ENCODE measurements at places on chromosomes 6 and 20.

- DNase-seq = no peak
Measured at GRCh38 chr6:31042806-31043205, 32.5 kb downstream of the MUC22 start.

GRCh38 chr6:44221291-44221960, 2.0 kb upstream of the SLC29A1 start:
- DNase-seq = peak; percentile 66

DNA sequence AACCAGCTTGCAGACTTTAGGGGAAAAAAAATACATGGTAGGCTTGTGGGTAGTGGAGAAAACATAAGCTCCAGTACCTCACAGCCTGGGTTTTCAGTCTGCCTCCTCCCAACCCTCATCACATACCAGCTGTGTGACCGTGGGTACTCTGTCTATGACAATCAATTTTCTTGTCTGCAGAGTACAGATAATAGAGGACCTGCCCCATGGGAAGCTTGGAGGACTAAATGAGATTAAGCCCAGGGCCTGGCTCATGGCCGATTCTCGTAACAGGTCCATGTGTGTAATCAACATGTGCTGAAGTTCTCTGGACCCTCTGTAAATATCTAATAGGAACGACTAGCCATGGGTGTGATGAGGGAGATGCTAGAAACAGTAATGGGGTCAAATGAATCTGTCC, 34.0 kb downstream of the NT5E start:
- no peak for DNase-seq

GRCh38 chr6:160792708-160793107, 90.7 kb downstream of the PLG start:
- no peak for DNase-seq

DNA sequence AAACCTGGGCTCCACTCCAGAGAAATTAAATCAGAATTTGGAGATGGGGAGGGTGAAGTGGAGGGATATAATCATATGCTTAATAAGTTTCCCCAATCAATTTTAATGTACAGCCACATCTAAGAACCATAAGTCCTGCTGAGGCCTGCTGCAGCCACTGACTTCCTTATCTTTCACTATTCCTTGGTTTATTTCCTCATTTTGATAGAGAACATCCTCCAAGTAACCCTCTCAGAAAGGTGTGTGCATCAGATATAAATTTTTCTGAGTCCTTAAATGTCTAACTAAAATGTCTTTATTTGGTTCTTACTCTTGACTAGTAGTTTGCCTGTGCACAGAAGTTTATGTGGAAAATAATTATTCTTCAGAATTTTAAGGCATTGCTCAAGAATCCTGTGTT, 23.7 kb upstream of the SIRT5 start:
- DNase-seq = no peak

- DNase-seq = no peak
Measured at GRCh38 chr20:54162378-54163009, 11.3 kb downstream of the CYP24A1 start.

GRCh38 chr20:23289249-23289648, 61.3 kb upstream of the NXT1 start:
- no peak for DNase-seq

DNA sequence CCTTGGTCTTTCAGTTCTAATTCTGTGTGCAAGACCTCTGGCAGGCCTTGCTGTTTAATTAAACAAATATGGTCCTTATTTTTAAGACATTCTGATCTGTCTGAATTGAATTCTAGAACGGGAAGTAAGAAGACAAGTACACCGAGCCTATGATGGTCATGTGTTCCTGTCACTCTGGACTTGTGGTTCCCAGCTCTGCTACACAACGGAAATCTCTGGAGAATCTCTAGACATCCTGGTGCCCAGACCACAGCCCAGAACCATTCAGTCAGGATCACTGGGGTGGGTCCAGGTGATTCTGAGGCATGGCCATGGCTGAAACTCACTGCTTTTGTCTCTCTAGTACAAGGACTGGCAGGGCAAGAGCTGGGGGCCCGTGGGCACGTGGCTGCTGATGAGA, 15.9 kb upstream of the KCNK16 start:
- no peak for DNase-seq

- no peak for DNase-seq
Measured at GRCh38 chr6:119129968-119130484, 51.6 kb upstream of the FAM184A start.

- no peak for DNase-seq
Measured at GRCh38 chr6:43078691-43079090, 2.6 kb downstream of the PTK7 start.

DNA sequence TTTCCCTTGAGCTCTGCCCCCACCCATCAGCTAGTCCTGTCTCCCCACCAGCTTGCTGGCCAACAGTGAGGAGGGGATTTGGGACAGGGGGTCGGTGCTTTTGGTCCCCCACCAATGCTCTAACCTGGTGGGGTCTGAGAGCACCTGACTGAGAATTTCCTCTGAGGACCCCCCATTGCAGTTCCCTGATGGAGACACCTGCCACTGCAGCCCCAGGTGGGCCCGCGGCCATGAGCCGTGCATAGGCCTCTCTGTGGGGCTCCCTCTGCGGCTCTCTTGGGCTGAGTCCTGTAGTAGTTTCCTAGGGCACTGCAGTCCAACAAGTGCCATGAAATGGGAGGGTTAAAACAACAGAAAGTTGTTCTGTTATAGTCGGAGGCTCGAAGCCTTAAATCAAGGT, 172.2 kb upstream of the SNX9 start:
- DNase-seq = no peak

DNA sequence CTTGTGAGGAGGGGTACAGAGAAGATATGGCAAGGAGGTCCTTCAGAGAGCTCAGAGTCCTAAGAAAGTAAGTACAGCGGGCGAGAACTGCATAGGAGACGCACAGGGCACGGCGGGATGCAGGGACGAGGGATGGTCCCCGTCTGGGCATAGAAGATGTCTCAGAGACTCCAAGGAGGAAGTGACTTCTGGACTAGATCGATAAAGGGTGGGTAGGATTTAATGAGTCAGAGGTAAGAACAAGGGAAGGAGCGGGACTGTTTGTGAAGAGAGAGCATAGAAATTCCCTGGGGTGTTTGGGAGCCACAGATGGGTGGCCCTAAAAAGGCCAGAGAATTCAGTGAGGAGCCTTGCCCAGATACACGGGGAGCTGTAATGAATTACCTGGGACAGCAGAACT, 69.1 kb downstream of the FAM120B start:
- DNase-seq = no peak

- DNase-seq = no peak
Measured at GRCh38 chr6:6409397-6410030, 89.1 kb upstream of the F13A1 start.

DNA sequence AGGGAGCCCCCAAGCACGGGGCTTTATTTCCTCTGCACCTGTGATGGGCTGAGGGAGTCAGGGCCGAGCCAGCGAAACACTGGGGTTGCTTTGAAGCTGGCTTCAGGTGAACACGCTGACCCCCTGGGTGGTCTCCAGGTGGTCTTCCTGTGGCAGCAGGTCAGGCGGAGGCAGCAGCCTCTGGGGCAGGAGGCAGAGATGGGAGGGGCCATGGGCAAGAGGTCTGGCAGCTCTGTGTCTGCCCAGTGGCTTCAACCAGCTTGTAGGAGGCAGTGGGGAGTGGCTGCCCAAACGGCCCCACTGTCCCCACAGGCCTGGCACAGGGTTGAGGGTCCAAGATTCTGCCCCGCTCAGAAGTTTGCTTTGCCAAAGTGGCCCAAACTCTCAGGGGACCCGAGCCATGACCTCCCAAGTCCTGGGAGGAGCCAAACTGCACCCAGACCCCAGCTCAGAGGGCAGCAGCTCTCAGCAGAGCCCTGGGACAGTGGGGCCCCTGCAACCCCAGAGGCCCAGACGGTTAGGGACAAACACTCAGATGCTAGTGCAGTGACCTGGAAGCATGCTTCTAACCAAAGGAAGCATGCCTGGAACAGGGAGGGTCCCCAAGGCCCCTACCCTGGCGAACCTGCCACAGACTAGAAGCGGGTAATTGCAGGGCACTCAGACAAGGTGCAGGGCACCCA, 15.3 kb downstream of the NTSR1 start:
- no peak for DNase-seq

DNA sequence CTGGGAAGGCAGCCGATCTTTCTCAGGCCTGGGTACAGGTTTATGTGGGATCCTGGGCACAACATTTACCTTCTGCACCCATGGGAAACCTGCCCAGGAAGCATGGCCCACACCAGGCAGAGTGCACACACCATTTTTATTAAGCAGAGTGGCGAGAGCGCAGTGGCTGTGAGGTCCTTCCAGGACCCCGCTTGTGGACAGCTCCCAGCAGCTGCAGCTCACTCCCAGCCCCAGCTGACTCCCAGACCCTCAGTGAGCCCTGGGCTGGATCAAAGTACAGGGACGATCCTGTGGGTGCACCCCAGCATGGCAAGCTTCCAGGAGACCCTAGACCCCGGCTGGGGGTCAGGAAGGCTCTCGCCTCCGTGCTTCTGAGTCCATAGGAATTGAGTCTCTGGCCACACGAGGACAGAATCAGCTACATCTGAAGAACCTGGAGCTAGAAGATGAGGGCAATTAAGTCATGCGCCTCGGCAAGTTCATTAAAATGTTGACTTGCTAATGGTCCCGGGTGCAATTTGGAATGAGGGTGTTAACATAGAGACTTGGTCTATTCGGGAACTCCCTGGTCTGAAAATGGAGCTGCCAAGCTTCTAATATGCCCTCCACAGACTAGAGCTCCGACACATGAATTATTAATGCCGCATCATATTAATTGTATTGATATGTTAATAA, 65.4 kb upstream of the SLCO4A1 start:
- no peak for DNase-seq

- DNase-seq = peak; percentile 51
Measured at GRCh38 chr6:20403766-20404640, 2.3 kb downstream of the E2F3 start.

DNA sequence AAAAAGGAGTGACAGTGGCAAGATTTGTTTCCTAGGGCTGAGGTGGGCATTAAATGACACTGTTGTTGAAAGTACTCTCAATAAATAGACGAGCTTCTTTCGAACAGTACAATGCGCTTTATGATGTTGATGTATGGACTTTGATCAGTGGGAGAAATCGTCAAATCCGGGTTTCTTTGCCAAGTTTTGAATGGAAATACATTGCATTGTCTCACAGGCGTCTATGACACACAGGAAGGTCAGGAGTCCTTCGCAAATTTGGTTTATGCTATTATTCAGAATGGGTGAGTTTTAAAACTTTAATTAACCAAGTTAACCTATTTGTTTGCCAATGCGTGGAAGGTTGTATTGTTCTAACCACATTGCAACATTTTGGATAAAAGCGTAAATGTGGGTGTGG, 547.3 kb upstream of the SLC35B3 start:
- DNase-seq = no peak

DNA sequence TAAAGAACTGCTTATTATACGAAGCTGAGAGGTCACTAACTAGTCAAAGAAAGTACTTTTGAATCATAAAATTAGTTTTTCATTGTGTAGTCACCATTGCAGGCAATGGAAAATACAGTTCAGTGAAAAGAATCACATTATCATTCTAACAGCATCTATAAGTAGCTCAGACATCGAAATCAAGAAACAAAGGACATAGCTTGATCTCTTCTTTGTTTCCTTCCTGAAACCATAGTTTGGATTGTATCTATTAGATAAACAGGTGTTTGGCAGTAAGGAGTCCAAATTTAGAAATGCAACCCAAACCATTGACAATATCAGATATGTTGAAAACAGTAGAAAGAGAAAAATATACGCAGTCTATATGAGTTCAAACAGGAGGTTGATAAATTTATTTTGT, 697.3 kb downstream of the TFAP2A start:
- no peak for DNase-seq

DNA sequence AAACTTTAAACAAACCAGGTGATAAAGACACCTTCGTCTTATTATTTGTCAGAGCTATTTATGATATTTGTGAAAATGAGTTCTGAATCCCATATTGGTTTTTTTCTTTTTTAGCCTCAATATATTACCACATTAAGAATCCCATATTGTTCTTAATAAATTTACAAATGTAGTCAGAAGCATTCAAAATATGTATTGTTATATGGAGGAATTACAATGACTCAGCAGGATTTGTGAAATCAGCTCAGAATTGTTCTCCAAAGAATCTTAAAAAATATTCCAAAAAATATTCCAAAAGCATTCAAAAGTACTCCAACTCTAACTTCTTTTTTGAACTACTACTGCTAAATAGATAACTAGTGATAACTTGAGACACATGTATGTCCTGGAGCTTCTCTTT, 6.5 kb upstream of the ZNF343 start:
- no peak for DNase-seq

DNA sequence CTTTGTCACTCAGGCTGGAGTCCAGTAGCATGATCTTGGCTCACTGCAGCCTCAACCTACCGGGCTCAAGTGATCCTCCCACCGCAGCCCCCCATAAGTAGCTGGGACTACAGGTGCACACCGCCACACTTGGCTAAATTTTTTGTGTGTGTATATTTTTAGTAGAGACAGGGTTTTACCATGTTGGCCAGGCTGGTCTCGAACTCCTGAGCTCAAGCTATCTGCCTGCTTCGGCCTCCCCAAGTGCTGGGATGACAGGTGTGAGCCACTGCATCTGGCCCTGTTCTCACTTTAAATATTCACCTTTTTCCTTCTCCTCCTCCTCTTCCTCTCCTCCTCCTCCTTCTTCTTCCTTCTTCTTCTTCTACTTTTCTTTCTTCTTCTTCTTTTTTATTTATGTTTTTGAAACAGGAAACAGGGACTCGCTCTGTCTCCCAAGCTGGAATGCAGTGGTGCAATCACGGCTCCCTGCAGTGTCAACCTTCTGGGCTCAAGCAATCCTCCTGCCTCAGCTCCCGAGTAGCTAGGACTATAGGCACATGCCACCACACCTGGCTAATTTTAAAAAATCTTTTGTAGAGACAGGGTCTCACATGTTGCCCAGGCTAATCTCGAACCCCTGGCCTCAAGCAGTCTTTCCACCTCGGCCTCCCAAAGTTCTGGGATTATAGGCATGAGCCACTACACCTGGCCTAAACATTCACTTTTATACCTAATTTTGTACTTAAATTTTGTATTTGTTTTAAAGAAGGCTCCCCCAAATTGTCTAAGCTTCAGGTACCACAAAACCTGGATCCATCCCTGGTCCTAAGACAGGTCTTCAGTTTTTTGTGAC, 47.2 kb upstream of the NCOA3 start:
- DNase-seq = no peak

DNA sequence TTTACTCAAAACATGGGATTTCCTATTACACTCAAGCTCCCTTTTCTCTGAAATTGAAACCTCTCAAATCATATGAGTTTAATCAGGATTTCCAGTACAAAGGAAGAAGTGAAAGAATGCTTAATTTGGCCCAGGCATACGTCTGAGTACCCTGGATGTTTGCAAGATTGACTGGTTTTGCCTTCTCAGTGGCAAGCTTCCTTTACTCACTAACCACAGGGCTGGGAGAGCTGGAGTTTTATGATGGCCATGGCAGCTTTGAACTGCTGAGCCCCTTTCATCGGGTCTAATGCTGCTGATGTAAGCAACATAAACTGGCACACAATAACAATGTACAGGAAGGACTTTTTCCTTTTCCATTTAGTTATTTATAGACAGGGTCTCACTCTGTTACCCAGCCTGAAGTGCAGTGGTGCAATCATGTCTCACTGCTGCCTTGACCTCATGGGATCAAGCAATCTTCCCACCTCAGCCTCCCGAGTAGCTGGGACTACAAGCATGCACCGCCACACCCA, 194.8 kb downstream of the SLC35F1 start:
- DNase-seq = no peak

- no peak for DNase-seq
Measured at GRCh38 chr6:168631564-168631963, 190.6 kb downstream of the SMOC2 start.

GRCh38 chr20:10433623-10434466, at the start of gene MKKS:
Gene MKKS, minus strand, starts transcription at chr20:10434222. Its CDS starts 20,708 bp downstream, at chr20:10413514.
- peak; percentile 79 for DNase-seq

GRCh38 chr6:159902620-159903019, 11.8 kb downstream of the MAS1 start:
- DNase-seq = no peak
